ENCODE measurements at places on chromosomes 2 and 18.

- no peaks in the 10 kb centered on the region for H3K27me3 ChIP-seq
- DNase-seq: no peak
- H3K36me3 ChIP-seq: no peaks in the 10 kb centered on the region
- no peak overlapping the region for H3K27ac ChIP-seq
These were observed 292.2 kb upstream of the MC4R start for GRCh38 chr18:60664736-60665135.

DNA sequence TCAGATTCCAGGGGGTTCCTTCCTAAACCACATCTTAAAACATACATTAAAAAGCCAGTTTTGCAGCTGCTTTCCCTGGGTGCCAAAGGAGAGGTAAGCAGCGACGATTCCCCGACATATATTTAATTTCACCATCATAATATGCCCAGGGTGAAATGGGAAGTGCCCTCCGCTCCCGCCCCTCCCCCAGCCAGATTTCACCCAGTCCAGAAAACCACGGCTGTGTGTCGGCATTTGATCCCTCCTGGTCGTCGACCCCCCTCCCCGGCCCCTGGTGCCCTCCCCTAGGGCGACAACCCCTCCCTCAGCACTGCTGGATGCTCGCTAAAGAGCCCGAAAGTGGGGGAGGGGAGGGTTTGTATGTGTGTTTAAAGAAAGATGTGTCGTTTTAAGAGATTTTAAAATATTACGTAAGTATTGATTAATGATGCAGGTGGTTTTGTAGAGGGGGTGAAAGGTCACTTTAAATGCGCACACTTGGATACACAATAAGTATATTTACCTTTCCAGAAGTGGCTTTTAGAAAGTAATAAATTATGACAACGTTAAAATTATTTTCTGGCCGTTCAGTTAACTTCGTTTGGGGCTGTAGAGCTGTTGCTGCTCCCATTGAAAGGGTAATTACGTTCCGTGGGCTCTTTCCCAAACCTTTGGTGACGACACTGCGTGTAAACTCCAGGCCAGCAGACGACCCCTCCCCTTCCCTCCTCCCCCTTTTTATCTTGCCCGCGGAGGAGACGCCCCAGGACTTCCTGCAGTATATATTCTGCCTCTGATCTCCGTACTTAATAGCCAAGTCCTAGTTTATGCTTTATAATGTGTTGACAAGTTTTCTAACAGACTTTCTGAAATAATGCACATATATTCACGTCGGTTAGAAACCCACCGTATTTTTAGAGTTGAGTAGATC is 3.4 kb upstream of the BCL11A start:
- H3K4me1 ChIP-seq: no peaks in the 10 kb centered on the region
- no peaks in the 10 kb centered on the region for H3K36me3 ChIP-seq
- H3K27ac ChIP-seq: no peak overlapping the region
- H3K27me3 ChIP-seq: peaks cover 31% of the 10 kb centered on the region
- H3K4me3 ChIP-seq: no peak overlapping the region

DNA sequence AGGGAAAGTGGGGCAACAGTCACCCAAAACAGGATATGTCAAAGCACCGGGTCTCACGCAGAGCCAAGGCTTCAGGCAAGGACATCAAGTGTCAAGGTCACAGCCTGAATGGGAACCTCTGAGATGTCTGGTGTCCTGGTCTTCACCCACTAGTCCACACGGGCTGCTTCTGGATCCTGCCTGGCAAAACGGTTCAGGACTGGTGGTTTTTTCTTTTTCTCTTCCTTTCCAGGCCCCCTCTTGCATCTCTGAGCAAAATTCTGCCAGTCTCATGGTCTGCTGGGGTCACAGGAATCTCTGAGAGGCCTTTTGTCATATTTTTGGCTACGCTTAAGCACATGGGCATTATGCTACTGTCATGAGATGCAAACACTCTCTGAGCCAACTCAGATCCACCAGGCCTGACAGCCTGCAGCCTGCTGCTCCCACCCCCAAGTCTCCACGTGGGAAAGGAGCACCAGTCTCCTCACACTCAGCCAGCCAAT is 518.2 kb upstream of the ZEB2 start:
- H3K27ac ChIP-seq: no peak overlapping the region
- H3K27me3 ChIP-seq: no peaks in the 10 kb centered on the region
- H3K4me1 ChIP-seq: no peaks in the 10 kb centered on the region
- peak; percentile 4 for DNase-seq

GRCh38 chr2:177172034-177172880 is 40.3 kb upstream of the HNRNPA3 start:
- H3K36me3 ChIP-seq: no peaks in the 10 kb centered on the region
- DNase-seq: no peak

DNA sequence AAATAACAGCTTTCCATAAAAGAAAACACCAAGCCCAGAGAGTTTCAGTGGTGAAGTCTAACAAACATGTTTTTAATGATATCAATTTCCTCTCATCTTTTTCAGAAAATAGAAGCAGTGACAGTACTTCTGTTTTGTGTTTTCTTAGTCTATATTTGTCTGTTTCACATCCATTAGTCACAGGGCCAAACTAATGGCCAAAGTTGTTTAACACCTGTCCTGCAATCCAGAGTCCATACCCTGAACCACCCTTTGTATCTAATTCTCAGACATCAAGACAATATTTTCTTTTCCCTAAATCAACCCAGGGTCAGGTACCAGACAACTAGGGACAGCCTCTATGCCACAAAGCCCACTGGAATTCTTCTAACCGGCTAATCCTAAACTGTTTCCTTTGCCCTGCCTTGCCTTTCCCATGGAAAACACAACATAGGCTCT is 25.9 kb downstream of the TMSB10 start:
- H3K27ac ChIP-seq: no peak overlapping the region
- H3K4me3 ChIP-seq: no peak overlapping the region
- H3K4me1 ChIP-seq: peaks cover 6% of the 10 kb centered on the region
- H3K36me3 ChIP-seq: no peaks in the 10 kb centered on the region

GRCh38 chr2:109482361-109482861 is 131.4 kb downstream of the SEPTIN10 start:
- H3K36me3 ChIP-seq: no peaks in the 10 kb centered on the region
- no peaks in the 10 kb centered on the region for H3K27me3 ChIP-seq
- no peak overlapping the region for H3K27ac ChIP-seq
- no peaks in the 10 kb centered on the region for H3K4me1 ChIP-seq
- H3K4me3 ChIP-seq: no peak overlapping the region
